CD4-positive, CD25-positive, alpha-beta regulatory T cell (primary cell): ENCODE measurements at places on chromosomes 2 and 18. TPM values are rescaled to one million over a fixed set of nuclear protein-coding genes. Genes with fewer than 3 reads are reported as not detected.
A peak's percentile ranks its signal among the peaks of the same experiment; 100 is the strongest.

DNA sequence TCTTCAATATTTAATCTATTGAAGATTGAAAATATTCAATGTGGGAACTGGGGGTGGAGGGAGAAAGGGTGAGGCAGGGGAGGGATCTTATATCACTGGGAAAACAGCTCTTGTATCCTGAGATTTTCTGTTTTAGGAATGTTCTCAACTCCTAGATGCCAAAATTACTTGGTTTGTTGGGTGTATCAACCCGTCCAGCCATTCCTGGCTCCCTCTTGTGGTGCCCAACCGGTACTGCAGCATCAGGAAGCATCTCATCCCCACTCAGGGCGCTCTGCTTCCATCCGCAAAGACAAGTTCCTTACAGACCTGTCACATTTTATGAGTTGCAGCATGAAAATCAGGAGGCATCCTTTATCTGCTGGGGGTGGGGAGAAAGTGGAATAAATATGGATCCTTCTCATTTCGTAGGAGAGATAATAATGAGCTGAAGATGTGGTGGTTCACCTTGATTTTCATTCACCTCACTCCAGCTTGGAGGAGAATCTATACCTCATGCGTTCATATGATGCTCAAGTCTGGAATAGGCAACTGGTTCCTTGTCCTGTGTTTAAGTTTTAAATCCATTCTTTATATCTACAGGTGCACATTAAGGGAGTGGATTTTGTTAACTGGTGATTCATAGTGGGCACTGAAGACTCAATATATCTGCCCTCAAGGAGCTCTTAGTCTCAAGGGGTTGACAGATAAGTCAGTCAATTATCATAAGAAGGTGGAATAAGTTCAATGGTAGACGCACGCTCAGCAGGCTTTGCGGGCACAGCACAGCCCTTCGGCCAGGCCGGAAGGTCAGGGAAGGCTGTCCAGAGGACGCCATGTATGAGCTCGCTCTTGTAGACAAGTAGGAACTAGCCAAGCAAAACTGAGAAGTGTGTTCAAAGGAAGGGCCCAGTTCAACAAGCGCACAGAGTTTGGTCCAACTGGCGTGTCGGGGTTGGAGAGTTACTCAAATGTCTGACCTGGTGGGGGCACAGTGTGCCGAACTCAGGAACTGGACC lies 127.3 kb downstream of the RNF144A start:
- peak; percentile 53 for DNase-seq

Gene MBD1
- total RNA-seq = 94.4 TPM

GRCh38 chr2:216463148-216463547 lies 35.5 kb upstream of the RPL37A start:
- no peak for DNase-seq

Gene ALPP
- not detected for total RNA-seq

DNA sequence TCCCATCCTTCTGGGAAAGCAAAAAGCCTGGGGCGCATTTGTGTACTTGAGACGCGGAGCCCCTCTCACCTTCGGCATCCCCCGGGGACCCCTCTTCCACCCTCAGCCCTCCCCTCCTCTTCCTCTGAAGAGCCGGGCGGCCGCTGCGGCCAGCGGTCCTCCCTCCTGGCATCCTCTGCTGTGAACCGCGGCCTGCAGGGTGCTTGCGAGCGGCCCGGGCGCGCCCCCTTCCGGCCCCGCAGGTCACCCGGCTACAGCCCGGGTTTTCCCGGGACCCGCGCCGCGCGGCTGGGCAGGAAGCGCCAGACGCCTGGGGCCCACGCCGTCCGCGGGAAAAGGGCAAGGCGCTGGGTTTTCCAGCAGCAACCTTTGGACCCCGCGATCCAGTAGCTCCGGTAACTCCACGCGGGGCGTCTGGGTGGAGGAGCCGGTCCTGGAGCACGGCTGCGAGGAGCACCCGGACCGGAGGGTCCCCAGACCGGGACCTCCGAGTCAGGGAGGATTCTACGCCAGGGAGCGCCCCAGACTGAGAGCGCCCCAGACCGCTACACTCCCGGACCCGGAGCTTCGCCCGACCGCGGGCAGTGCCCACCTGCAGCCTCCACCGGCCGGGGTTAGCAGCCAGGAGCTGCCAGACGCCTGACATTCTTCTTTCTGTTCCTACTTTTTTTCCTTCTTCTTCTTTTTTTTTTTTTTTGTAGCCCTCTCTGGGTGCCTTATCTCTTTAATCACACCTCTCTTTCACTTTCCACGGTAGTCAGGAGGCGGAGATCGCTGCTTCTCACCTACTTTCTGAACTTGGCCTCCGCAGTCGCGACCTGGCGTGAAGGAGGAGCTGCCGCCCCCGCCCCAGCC lies at the start of gene IL18R1:
TSS of gene IL18R1 (plus strand) at position 271 of the 855 bp plus-strand sequence. CDS start 6,865 bp downstream, outside the sequence.
- DNase-seq = peak; percentile 64

DNA sequence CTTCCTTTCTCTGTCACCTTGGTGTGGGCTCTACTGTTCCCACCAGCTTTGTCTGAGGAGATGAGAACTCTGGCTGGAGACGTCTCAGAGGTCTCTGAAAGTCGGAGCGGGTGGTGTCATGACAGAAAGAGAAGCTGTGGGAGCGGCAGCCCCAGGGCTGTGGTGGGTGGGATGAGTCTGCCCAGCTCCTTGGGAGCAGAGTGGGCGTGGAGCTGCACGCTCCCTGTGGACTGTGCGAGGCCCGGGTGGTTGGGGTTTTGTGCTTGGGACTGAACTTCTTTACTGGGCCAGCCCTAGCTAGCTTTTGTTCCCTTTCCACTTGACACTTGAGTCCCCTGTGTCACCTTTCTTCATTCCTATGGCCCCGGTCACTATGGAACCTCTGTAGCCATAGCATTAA lies 10.4 kb downstream of the TOGARAM2 start:
- DNase-seq = no peak

DNA sequence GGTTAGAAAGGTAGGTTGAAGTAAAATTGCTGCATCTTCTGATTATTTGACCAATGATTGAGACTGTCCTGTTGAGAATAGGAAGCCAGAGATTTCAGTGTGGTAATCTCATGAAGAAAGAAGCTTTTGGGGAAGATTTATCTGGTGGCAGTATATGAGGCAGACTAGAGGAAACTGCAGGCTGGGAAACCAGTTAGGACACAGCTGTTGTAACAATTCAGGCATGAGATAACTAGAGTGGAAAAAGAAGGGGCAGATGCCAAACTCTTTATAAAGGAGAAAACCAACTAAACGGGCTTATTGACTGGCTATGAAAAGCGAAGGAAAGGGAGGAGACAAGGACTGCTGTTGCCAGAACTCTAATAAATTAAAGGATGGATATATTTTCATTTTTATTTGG lies 155.6 kb downstream of the TTC27 start:
- no peak for DNase-seq

DNA sequence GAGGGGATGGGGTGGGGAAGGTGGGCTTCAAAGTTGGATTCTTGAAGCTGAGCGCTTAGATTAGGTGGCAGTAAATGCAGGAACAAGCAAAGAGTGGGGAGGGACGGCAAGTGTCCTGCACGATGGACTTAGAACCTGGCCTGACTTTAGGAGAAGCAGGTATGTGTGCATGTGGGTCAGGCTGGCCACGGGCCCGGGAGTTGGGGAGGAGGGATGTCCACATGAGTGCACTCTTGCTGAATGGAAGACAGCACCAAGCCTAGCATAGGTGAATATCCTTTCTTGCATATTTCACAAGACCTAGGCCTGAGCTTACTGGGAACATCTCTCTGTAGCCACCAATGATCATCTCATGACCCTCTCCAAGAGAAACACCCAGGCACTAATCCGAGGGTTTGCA lies 96.1 kb downstream of the DDX1 start:
- no peak for DNase-seq

Gene INPP5D
- total RNA-seq = 278 TPM

DNA sequence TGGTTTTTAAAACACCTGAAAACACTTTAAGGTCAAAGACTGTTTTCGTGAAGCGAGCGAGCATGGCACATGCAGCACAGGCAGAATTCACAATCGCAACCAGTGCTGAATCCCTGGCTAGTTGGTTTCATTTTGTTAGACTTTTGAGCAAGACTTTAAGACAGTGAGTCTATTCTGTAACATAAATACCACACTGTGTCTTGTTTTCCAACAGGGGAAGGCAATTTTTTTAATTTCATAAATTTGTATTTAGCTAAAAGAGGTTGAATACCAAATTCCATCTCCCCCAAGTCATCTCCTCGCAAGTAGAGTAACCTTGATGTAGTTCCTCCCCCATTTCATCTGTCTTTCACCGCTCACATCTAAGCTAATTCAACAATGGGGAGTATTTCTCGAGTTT lies 1.4 kb downstream of the CERKL start:
- no peak for DNase-seq

Gene KCNE4
- not detected for total RNA-seq

DNA sequence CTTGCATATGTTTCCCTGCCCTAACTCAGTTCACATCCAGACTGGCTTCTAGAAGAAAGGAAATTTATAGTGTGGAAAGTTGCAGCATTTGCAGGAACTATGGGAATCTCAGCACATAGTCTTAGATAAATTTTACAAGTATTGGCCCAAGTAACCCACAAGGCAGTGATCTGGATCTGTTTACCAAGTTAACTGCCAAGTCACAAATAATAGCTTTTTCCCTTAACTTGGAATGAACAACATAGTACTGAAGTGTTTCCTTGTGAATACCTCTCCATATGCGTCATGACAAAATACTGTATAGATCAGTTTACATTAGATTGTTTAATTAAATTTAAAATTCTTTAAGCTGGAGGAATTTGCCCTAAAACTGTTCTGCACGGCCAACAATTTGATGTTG lies 255.8 kb upstream of the EPAS1 start:
- no peak for DNase-seq

GRCh38 chr2:71934595-71935261 lies 212.9 kb downstream of the CYP26B1 start:
- no peak for DNase-seq

GRCh38 chr18:11658989-11659388 lies 30.1 kb upstream of the GNAL start:
- DNase-seq = no peak

GRCh38 chr2:113178891-113179290 lies 5.1 kb downstream of the PSD4 start:
- DNase-seq = peak; percentile 35

Gene SERPINB7
- not detected for total RNA-seq

DNA sequence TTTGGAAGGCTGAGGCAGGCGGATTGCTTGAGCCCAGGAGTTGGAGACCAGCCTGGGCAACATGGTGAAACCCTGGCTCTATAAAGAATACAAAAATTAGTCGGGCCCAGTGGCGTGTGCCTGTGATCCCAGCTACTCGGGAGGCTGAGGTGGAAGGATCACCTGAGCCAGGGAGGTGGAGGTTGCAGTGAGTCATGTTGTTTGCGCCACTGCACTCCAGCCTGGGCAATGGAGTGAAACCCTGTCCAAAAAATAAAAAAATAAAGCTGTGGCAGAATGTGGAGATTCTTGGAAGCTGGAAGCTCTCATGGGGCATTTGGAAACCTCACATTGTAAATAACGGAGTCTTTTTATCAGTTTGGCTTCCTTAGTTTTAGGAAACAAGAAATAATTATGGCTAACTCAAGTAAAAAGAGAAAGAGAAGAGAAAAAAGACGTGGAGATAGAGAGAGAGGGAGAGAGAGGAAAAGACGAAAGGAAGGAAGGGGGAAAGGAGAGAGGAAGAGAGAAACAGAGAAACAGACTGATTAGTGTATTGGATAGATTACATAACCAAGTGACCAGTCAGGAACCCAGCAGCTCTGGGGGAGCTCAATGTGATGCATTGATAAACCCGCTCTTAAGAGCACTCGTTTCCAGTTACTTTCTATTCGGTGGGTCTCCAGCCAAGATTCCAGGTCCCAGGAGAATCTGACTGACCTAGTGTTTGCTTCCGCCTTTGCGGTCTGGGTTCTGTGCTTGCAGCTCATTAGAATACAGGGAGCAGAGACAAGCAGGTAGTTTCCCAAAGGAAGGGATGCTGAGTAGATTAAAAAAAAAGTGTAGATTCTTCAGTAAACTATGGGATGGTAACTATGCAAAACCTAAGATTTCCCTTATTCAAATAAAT lies 1.1 kb upstream of the SPAST start:
- DNase-seq = peak; percentile 5

DNA sequence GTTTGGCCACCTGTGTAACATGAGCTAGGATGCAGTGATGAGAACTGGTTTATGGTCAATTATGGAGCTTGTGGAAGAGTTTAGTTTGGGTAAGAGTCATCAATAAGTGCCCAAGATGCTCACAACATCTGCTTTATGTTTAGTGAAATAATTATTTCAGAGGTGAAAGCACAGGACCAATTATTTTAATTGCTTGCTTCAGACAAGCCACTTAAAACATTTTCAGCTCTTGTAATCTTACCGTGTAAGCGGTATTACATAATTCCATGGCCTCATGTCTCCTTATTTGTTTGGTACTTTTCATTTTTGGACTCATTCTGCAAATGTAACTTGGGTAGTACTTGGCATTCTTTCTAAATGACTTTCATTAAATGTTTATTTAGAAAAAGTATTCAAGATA lies 5.4 kb downstream of the B3GNT2 start:
- no peak for DNase-seq

- DNase-seq = no peak
These were observed 64.6 kb downstream of the KCTD18 start for GRCh38 chr2:200445284-200445683.

Gene SNTG2
- 0.64 TPM for total RNA-seq

Gene CFAP53
- 0.35 TPM for total RNA-seq

GRCh38 chr2:25617948-25618646 lies 55.3 kb downstream of the DTNB start:
- no peak for DNase-seq

DNA sequence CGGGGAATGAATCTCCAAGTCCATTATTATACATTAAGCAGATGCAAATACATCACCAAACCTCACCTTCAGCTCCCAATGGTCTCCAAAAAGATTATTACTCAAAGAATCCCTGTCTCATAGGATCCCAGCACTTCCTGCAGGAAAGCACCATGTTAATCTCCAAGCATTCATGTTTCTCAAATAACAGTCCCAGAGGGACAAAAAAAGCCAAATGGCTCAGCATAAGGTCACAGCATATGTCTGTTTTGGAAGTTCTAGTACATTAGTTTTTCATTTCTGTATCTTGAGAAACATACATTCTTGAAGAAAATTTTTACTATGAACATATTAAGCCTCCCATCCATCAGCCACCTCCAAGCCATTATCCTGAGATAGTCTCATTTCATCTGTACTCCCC lies 103.3 kb downstream of the METTL4 start:
- DNase-seq = no peak

GRCh38 chr2:159089543-159089942 lies 121.1 kb downstream of the TANC1 start:
- no peak for DNase-seq

DNA sequence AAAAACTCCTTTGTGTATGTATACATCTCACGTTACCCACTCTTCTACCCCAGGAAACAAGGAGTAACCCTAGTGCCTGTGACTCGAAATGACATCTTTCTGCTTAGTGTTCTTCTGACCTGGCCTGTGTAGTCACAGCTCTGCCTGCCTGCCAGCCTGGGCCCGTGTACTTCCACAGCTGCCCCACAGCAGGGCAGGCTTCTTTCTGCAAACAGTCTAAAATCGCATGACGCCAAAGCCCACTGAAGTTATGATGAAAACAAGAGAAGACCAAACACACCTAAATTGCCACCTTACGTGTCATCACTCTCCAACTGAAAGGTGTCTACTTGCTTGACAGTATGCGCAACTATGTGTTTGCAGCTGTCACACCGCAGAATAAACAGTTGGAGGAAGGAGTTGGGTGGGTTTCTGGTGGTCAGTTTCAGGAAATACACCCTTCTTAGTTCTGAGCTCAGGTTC lies 1.5 kb downstream of the GAREM1 start:
- no peak for DNase-seq

- DNase-seq = no peak
These were observed 45.0 kb upstream of the TCF4 start for GRCh38 chr18:55633032-55633431.

- DNase-seq = no peak
These were observed 3.4 kb upstream of the PRKCE start for GRCh38 chr2:45647986-45648520.
